GM12891 (cell line): ENCODE measurements at places on chromosomes 4 and X.

- no peak for DNase-seq
These were observed 21.8 kb downstream of the TLR2 start for GRCh38 chr4:153705743-153706468.

- DNase-seq, result no peak
These were observed 511.0 kb upstream of the ATOH1 start for GRCh38 chr4:93317561-93317960.

- DNase-seq, result no peak
These were observed 1.5 kb downstream of the FRYL start for GRCh38 chr4:48778431-48779094.

GRCh38 chr4:617644-618641 is 7.4 kb upstream of the PDE6B start:
- no peak for DNase-seq

GRCh38 chr4:142548491-142548890 is 297.6 kb downstream of the INPP4B start:
- no peak for DNase-seq

DNA sequence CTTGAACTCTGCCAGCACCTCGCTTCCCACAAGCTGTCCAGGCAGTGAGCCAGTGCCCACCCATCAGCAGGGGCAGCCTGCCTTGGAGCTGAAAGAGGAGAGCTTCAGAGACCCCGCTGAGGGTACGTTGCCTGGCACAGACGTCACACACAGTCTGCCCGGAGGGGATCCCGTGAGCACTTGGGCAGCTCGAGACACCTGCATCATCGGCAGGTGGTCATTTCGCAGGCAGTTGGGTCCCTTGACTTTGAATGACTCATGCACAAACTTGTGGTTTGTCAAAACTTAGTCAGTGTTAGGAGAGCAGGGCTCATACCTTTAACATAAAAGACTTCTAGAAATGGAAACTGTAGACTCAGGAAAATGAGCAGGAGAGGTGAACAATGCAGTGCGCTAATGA is 9.9 kb downstream of the TACC3 start:
- no peak for DNase-seq

GRCh38 chr4:174071595-174071994 is 211.9 kb downstream of the FBXO8 start:
- DNase-seq, result no peak

DNA sequence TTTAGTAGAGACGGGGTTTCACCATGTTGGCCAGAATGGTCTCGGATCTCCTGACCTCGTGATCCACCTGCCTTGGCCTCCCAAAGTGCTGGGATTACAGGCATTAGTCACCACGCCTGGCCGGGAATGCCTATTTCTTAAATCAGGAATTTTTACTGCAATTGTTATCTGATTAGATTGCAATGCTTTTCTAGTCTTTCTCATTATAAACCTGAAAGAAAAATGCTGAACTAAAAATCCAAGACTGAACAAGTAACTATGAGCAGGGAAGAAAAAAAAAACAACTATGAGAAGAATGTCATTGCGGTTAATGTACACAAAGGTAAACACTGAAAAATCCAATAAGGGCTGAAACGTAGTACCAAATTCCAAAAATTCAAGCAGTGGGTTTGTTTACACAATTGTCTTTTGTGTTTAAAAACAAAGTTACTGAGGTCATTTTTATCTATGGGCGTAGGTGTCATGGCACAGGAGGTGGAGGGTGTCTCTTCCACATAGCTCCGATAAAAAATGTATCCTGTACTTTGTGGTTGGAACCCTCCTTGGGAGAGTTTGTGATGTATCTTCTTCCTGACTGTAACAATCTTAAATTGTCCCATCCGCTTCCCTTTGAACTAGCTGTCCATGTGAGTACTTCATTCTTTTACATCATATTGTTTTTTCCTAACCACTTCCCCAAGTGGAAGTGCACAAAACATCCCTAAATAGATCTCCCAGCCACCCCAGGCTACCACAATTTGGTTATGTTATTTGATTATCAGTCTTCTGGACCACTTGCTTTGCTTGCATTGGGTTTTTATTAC is 11.1 kb upstream of the TMEM156 start:
- DNase-seq, result no peak

- no peak for DNase-seq
These were observed 122.3 kb upstream of the TMEM164 start for GRCh38 chrX:109880629-109881028.

GRCh38 chr4:75107755-75108612 is 175.1 kb downstream of the PARM1 start:
- no peak for DNase-seq

DNA sequence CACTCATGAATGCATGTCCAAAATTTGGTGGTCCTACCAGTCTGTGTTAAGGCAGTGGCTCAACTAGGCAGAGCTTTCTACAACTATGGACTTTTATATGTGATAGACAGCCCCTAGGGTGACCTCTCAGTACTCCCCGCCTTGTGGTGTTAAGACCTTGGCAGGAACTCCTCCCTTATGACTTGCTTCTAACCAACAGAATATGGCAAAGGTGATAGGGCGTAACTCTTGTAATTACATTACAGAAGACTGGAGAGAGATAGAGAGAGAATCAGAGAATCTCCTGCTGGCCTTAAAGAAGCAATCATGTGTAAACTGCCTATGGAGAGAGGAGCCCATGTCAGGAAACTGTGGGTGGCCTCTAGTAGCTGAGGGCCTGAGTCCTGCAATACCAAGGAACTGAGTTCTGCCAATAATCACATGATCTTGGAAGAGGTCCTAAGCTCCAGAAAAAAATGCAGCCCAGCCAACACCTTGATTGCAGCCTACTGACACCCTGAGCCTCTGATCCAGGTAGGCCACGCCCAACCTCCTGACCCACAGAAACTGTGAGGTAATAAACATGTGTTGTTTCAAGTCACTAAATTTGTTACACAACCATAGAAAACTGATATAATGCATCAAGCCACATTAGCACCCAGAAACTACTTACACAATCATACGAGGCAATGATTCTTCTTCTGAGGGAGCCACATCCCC is 68.9 kb downstream of the INPP4B start:
- no peak for DNase-seq

DNA sequence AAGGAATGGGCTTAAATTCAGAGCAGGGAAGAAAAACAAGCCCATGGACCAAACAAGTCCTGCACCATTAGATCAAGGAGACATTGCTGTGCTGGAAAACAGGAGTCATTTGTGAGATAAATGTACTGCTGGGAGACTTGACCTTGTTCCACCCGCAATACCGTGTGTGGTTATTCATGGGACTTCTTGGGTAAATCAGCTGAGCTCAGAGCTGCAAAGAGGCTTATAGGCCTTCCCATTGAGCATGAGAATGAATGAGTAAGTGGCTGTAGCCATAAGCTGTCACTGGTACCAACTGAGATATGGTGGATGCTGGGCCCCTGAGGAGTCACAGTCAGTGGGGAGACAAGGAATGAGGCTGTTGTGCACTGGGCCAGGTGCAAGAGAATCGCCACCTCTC is 2.3 kb upstream of the CYTL1 start:
- no peak for DNase-seq

GRCh38 chr4:28432348-28433025 is 1571.8 kb downstream of the STIM2 start:
- DNase-seq, result no peak

DNA sequence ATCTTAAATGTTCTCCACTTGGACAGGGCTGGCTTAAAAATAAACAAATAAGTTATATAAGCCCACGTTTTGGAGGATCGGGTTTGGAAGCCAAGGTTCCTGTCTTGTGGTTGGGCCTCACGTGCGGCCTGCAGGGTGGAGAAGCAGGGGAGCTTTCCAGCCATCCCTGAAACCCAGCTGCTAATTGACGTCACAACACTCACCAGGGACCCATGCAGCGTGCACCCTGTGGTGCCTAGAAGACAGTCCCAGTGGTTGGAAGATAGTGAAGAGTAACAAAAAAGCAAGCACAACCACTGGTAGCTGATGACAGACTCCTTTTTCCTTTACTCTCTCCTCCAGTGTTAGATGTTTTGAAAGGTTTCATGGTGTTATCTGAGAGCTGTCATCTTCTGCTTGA is 142.0 kb upstream of the RBPJ start:
- DNase-seq, result no peak

- no peak for DNase-seq
These were observed 1777.9 kb downstream of the ARAP2 start for GRCh38 chr4:34466411-34466810.

DNA sequence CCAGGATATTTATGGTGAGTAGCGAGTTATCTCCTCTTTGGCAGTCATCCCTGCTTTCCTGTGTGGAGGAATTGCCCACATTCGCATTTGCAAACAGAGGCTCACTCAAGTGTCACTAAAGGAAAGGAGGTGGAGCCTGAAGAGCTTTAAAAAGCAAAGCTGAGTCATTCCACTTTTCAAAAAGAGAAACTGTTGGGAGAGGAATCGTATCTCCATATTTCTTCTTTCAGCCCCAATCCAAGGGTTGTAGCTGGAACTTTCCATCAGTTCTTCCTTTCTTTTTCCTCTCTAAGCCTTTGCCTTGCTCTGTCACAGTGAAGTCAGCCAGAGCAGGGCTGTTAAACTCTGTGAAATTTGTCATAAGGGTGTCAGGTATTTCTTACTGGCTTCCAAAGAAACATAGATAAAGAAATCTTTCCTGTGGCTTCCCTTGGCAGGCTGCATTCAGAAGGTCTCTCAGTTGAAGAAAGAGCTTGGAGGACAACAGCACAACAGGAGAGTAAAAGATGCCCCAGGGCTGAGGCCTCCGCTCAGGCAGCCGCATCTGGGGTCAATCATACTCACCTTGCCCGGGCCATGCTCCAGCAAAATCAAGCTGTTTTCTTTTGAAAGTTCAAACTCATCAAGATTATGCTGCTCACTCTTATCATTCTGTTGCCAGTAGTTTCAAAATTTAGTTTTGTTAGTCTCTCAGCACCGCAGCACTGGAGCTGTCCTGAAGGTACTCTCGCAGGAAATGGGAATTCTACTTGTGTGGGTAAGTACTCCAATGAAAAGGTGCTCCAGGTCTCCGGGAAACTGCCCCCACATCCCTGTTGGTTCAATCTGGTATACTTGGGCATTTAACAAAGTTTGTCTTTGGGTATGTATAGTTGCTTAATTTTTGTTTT is at the start of gene EGF:
TSS of gene EGF (plus strand) at position 178 of the 890 bp plus-strand sequence. CDS start at position 631, 453 bp downstream.
- DNase-seq, result no peak

GRCh38 chr4:158856852-158857251 is 88.0 kb downstream of the FNIP2 start:
- DNase-seq, result peak; percentile 13

GRCh38 chrX:87475793-87476192 is 41.8 kb upstream of the KLHL4 start:
- DNase-seq, result no peak

DNA sequence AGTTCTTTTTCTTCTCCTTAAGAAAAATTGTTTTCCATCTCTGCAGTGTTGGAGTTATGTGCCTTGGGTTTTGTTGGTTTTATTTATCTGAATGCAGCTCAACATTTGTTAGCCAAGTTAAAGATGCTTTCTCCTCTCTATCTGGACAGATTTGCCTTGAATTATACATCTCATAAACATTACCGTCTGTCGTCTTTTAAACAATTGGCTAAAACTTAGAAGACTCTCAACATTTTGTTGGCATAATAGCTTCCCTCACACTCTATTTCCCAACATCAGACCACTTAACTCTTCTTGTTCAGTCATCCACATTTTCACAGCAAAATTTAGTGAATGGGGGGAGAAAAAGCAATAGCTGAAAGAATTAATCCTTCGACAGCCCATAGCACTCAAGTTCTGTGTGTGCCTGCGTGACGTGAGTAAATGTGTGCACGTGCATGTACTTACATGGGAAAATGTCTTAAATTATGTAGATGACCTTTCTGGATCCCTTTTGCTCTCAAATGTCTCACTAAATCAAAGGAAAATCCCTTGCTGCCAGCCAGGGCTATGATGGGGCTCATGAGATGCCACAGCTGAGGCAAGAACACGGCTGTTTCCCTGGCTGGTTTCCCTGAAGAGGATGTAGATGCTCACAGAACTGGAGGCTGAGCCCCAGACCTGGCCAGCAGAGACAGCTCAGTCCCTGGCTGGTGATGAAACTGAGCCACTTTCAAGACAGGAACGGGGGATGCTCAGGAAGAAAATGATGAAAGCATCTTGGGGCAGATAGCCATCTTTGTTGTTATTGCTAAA is 382.2 kb downstream of the FBXW7 start:
- DNase-seq, result no peak

DNA sequence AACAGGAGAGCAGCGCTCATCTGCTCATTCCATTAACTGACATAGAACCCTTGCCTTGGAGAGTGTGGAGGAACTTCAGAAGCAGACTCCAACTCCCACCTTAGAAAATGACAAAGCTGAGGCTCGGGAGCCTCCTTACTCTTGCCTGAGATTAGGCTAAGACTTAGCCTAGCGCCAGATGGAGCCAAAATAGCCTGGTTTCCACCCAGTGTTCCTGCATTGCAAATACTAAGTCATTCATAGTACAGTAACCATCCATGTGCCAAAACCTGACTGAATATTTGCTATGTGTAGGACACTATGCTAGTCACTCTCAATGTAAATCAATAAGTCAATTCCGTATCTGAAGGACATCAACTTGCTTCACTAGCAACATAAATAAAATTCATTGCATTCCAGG is 387.4 kb upstream of the CPEB2 start:
- DNase-seq, result no peak

DNA sequence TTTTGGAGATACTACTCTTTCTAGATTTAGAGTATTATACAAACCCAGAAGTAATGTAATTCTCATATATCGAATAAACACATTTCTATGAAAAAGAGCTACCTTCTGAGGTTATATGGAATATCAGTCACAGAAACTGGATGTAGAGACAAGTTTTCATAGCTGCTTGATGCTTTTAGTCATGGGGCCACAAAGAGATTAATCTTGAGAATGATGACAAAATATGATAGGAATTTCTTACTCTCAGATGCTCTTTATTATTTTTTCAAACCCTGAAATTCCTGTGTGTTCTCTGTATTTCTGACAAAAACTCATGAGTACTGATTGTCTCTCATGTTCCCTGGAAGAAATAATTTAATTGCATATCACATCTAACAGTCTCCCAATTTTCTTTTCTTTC is 662.5 kb downstream of the RAPGEF2 start:
- no peak for DNase-seq

DNA sequence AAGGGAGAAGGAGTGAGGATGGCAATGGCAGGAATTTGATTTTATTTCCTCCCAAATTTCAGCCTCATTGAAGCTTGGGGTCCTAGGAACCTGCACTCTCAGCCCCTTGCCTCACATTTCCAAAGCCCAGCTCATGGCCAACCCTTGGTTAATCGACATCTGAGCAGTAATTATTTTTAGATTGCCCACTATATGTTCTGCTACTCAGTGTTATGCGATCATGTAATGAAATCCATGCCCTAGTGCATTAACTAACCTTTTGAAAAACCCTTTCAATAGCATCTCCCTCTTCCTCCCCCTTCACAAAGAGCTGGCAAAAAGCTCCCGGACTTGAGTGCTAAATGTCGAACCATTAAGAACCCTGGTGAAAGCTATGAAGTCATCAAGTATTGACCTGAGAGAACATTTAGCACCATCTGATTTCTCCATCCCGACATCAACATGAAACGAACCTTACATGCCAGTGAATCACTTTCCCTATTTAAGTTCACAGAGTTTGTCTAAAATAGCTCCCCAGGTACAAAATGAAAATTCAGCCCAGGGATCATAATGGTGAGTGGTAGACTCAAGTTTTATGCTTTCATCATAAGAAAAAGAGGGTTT is 59.2 kb upstream of the RPS6KA3 start:
- no peak for DNase-seq
